ENCODE measurements at places on chromosomes 7 and 10.

- no peak for DNase-seq
These were observed 85.6 kb upstream of the CAPZA2 start for GRCh38 chr7:116776610-116777289.

DNA sequence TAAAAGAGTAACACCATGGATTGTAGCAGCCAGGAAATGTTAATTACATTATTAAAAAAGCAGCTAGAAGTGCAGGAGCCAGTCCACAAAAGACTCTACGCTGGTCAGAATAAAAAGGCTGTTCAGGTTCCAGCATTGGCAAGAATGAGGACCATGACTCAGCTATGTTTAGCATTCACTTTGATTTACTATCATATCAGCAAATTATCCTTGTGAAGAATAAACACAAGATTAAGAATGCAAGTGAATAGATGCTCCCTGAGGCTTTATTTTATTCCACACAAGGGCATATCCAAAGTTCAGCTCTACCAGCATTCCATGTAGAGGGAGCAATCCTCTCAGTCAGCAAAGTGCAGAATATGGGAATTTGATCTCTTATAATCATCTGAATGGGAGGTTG lies 13.6 kb downstream of the DGKB start:
- no peak for DNase-seq

GRCh38 chr7:136359333-136359903 lies 382.3 kb upstream of the MTPN start:
- no peak for DNase-seq

DNA sequence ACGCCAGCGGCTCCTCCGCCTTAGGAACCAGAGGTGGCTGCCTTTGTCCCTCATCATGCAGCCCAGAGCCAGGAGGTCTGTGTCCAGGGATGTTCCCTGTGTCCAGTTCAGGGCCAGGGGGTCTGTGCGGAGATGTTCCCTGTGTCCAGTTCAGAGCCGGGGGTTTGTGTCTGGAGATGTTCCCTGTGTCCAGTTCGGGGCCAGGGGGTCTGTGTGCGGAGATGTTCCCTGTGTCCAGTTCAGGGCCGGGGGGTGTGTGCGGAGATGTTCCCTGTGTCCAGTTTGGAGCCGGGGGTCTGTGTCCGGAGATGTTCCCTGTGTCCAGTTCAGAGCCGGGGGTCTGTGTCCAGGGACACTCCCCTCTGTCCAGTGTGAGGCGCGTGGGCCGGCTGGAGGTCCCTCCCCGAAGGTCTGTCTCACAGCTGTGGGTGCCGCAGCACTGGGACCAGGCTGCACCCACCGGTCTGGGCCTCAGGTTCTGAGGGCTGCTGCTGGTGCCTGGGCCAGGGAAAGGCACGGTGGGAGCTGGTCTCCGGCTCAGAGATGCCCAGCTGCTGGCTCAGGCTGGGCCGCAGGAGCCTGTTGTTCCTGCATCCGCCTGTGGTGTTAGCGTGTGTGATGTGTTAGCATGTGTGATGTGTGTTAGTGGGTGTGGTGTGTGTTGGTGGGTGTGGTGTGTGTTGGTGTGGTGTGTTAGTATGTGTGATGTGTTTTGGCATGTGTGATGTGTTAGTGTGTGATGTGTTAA lies 67.9 kb upstream of the CFAP46 start:
- peak; percentile 61 for DNase-seq

- DNase-seq, result peak; percentile 30
These were observed 288.8 kb downstream of the CAMK1D start for GRCh38 chr10:12638103-12638502.

DNA sequence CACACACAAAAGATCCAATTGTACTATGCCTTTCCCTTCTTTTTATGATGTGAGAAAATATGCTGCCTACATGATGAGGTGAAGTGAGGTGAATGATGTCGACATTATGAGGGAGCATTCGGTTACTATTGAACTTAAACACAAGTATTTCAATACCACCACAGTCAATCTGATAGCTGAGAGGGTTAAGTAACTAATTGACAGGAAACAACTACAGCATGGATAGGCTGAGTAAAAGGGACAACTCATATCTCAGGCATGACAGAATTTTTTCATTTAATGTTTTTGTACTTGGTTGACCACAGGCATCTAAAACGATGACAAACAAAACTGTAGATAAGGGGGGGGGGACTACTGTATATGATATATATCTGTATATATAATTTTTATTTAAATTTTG lies 488.9 kb downstream of the SH2D4B start:
- no peak for DNase-seq

DNA sequence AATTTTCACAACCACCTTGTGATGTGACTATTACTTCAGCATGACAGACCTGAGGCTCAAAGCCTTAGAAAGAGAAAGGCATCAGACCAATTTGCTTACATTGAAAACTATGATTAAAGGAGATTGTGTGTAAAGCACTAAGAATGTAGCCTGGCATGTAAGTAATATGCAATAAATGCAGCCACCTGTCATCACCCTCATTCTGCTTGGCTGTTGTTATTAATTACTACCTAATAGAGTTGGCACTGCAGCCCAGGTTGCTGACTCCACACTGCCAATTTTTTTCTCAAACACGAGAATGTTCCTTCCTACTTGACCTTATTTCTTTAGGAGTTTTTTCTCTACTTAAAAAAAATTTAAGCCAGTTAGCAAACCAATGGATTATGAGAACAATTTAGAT lies 61.2 kb upstream of the NPVF start:
- DNase-seq, result no peak

DNA sequence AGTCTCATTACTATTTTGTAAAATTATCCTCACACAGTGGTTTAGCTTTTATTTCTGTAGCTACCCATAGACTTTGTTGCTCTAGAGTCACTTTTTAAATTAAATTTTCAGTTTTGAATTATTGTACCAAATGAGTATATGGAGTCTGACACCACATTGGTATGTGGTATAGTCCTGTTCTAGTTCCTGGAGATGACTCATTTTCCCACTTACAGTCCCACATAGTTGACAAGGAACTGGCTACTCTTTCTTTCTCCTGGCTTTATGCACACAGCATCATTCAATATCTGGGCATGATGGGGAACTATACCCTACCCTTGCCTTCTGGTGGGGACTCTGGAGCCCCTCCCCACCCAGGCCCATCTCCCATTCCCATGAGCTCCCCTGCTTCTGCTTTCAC lies 92.6 kb upstream of the RAB11FIP2 start:
- no peak for DNase-seq

- DNase-seq, result no peak
These were observed 135.4 kb upstream of the KMT2E start for GRCh38 chr7:104878577-104878976.

DNA sequence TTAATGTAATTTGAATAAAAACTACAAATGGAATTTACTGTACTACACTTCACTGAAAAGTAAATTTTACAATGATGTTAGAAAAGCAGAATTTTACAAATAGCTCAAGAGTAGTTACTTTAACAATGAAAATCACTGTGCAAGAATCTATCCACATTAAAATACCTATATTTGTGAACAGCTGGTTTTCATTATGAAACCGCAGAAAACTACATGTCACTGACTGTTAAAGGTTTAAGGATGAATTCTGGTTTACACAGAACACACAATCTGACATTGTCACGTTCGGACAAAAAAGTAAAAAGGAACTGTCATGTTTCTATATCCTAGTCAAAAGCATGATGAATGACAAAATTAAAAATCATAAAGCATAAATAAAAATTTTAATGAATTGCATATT lies 415.3 kb upstream of the PRKCQ start:
- no peak for DNase-seq

- no peak for DNase-seq
These were observed 16.9 kb downstream of the VENTX start for GRCh38 chr10:133254421-133255120.

GRCh38 chr7:77245015-77245755 lies 45.6 kb upstream of the FGL2 start:
- no peak for DNase-seq

DNA sequence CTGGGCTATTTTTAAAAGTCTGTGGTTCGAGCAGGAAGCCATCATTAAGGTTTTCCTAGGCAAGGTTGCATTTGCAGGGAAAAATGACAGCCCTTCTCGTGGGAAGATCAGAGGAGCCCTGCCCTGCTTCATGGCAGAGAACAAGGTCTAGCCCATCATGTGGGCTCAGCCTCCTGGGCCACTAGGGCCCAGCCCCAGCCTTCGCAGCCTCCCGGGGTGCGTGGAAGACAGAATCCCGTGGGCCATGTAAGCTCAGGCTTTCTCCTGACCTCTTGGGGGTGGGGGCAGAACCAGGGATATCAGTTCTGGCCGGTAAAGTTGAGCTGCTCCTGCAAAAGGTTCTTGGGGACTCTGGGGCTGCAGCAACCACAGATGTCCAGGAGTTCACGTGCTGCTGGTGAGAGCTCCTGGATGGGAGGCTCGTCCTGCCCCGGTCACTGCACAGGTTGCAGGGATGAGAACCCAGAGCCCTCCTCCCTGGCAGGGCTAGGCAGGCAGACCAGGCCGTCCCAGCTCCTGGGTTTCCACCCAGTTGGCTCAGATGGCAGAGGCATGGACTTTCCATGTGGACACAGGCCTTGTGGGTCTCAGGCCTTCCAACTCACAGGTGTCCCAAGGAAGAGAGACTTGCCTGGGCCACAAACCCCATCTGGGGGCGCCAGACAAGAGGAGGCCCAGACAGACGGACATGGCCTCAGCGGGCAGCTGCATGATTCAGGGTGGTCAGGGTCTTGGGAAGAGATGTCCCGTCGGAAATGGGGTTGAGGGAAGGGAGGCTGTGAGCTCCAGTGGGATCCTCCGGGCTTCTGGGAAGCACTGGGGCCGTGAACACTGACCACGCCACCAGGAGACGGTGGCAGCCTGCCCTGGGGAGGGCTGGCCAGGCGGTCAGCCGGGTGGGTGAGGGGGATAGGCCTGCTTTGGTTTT lies 126.2 kb downstream of the NEURL1 start:
- no peak for DNase-seq

DNA sequence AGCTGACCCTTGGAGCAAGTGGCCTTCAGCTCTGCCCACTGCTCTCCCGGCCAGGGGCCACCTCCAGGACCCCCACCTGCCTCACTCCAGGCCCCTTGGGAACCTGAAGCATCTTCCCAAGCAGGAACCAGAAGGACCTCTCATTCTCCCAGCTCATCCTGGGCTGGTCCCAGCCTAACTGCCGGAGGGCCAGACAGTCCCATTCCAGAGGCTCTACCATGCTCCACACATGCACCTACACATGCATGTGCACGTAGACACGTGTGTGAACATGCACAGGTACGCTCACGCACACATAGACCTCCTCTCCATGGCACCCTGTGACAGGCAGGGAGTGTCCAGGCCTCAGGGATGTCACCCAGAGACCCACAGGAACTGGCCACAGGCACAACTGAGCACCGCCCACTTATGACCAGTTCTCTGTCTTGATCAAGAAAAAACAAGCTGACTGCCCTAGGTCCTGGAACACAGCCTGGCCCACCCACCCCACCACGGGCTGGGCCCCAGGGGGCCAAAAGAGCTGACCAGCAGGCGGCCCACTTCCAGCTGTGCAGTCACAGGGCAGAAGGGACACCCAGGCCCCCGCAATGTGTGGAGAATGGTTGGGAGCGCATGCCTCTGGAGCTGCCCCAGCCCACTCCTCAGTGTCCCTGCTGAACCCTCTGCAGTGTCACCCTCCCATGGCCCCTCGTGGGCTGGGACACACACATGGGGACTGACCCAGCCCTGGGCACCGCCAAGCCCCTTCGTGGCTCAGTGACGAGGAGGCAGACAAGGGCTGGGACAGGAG lies 43.4 kb downstream of the CAMK2B start:
- no peak for DNase-seq

DNA sequence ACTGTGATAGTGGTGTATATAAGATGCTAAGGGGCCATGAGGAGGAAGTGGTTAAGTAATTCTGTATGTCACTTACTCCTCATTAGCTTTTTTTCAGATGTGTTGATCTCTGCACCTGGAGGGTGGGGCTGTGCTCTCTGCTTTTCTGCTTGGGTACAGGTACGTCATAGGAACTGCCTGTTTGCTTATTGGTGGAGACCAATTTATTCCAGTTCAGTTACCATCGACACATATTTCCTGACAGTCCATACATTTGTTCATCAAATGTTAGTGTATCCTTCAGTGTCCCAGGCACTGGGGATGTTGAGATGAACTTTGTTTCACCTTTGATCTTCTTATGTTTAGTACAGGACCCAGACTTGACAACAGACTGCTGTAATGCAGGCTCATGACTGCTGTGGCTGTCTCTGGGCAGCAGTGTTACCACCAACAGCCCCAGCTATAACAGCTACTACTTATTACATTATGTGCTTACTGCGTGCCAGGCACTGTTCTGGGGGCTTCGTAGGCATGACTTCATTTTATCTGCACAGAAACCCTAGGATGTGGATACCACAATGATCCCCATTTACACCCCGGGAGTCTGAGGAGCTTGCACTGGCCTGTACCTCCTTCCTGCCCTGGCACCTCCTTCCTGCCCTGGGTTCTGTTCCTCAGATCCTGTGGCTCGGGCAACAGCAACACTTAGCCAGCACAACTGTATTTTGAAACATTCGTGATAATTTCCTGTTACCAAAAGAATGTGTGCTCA lies 87.4 kb downstream of the BUB3 start:
- DNase-seq, result peak; percentile 23

GRCh38 chr10:61830846-61831273 lies 70.6 kb upstream of the ARID5B start:
- no peak for DNase-seq

- no peak for DNase-seq
These were observed 530.6 kb downstream of the ANKRD7 start for GRCh38 chr7:118755067-118755625.

GRCh38 chr7:133047321-133047720 lies 34.6 kb downstream of the CHCHD3 start:
- DNase-seq, result no peak

DNA sequence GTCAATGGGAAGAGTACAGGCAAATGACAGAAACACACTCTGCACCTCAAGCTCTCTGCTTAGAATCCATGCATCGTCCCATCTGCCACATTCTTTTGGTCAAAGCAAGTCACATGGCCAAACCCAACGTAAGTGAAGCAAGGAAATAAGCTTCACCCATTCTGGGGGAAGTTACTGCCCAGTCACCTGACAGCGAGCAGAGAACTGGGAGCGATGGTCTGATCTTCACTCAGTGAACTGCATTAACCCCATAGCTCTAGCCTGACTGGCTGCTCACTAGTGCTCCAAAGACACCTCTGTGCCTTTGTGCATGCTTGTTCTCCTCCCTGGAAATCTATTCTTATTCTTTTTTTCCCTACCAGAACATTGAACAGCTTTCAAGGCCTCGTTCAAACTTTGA lies 89.9 kb downstream of the APBB1IP start:
- DNase-seq, result no peak

DNA sequence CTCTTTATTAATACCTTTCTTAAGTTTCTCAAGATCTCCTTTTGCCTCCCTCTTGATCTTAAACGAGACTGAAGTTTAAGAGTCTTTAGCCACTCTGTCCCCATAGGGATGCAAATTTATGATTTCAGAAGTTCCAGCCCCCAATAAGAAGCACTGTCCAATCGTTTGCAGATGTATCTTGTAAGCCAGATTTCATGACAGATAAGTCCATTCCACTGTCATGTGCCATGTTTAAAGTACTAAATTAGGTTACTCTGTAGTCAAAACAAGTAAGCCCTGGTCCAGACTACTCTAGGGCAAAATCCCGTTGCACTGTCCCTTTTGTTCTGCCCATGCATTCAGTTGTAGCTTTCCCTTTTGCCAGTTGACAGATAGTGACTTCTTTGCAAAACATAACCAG lies 157.2 kb upstream of the KAT6B start:
- DNase-seq, result no peak
